ENCODE measurements at places on chromosomes 2 and 18.
A peak's percentile ranks its signal among the peaks of the same experiment; 100 is the strongest.

GRCh38 chr2:104504331-104505073 is 349.4 kb upstream of the POU3F3 start:
- no peak for DNase-seq

DNA sequence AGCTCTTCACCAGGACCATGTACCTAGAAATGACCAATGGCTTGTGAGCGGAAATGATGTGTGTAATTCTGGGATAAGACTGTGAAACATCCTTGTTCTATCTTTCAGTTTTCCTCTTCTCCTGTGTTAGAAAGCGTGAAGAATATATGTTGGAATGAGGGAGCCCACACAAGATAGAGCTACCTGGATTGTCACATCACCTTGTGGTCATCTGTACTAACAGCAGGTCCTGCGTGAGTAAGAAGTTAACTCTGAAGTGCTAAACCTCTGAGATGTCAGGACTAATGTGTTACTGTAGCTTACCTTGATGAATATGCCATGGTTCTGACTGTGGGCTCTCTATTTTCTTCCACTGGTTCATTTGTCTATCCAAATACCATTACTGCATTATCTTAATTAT is 75.6 kb downstream of the FASTKD2 start:
- DNase-seq = no peak

GRCh38 chr2:73386342-73386868 is 769 bp downstream of the ALMS1 start:
- DNase-seq = no peak

- DNase-seq = no peak
These were observed 204.2 kb upstream of the CELF4 start for GRCh38 chr18:37769826-37770225.

- DNase-seq = no peak
These were observed 2.1 kb upstream of the PCBP1 start for GRCh38 chr2:70084973-70085710.

DNA sequence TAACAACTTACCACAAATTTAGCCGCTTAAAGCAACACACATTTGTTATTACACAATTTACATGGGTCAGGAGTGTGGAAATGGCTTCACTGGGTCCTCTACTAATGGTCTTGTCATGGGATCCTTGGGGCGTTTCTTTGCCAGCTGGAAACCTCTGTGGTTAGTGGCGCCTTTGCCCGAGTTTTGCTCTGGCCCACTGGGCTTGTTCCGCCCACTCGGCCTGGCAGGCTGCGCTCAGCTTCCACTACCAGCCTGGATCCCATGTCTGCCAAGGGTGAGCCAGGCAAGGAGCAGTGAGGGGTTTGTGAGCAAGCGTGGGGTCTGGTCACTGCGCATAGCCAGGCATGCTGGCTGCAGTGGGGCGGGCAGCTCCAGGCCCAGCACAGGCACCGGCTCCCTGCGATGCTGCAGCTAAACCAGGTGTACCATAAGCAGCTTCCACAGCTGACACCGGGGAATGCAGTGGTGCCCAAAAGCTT is 16.2 kb upstream of the MBD2 start:
- no peak for DNase-seq

- DNase-seq = peak; percentile 52
These were observed 167.2 kb downstream of the FBXO15 start for GRCh38 chr18:73980289-73980979.

GRCh38 chr2:167069855-167070254 is 181.6 kb downstream of the XIRP2 start:
- no peak for DNase-seq

GRCh38 chr2:212194396-212194795 is 344.2 kb downstream of the ERBB4 start:
- peak; percentile 14 for DNase-seq

- DNase-seq = no peak
These were observed 13.0 kb upstream of the RMDN2 start for GRCh38 chr2:37912056-37912455.

DNA sequence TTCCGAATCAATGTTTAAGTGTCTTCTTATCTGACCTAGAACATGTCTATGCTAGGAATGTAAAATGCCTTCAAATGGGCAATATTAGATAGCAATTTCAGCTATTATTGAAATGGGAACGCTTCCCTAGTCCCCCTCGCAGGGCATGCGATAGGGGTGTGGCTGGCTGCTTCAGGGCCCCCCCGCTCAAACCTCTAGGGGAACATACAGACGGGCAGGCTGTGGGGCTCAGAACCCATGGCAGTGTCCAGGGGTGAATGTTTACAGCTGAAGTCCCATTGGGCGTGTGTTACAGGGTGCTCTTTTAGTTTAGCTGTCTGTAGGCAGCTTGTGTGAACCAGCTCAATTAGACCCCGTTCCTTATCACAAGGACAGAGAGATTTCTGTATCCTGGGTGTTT is 315.9 kb downstream of the DSEL start:
- no peak for DNase-seq

DNA sequence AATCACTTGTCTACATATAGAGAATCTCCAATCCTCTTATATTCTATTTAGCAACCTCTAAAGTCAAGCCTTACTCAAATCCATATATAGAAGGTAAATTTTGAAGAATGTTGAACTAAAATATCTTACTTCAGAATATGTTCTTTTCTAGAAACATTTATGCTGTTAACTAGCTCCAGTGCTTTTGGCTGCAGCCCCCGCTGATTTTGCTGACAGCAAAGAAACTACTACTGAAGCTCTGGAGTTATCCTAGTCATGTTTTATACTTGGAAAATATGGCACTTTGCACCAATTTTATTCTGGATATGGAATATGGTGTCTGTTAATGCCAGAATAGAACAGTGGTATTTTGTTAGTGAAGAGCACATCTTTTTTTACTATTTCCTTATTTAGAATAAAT is 212.4 kb upstream of the FSIP2 start:
- no peak for DNase-seq
